Fibroblast of lung (primary cell): ENCODE measurements at places on chromosomes 5 and 9.

- H3K27me3 ChIP-seq: no peaks in the 10 kb centered on the region
- H3K36me3 ChIP-seq: no peaks in the 10 kb centered on the region
- H3K27ac ChIP-seq: no peak overlapping the region
- no peak overlapping the region for H3K4me3 ChIP-seq
- H3K4me1 ChIP-seq: no peaks in the 10 kb centered on the region
These were observed 283.9 kb upstream of the TUT7 start for GRCh38 chr9:86638109-86638508.

DNA sequence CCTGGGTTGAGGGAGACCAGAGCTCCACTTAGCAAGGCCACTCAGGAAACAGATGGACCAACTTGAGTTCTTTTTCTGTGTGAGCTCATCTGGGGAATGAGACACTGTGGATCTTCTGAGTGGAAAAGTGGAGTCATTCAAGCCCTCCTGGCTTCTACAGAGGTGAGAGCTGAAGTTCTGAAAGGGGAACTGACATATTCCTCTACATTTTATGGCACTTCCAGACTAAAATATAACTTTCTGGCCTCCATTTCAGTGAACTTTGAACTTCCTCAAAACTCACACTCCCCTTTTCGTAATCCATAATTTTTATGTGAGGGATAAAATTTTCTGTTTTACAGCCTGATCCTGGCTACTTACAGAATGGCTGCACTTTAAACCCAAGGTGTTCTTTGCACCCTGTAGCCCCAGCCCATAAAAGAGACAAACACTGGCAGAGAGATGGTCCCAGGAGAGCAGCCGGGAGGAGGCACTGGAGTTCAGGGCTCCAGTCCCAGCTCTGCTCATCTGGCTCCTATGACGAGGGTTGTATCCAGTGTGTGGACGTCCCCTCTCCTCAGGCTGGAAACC, 10.8 kb downstream of the SPAAR start:
- no peak overlapping the region for H3K27ac ChIP-seq
- DNase-seq: no peak
- H3K27me3 ChIP-seq: no peaks in the 10 kb centered on the region
- no peak overlapping the region for H3K4me3 ChIP-seq
- no peaks in the 10 kb centered on the region for H3K36me3 ChIP-seq
- peaks cover 11% of the 10 kb centered on the region for H3K4me1 ChIP-seq

- H3K4me3 ChIP-seq: no peak overlapping the region
- H3K4me1 ChIP-seq: no peaks in the 10 kb centered on the region
- no peak overlapping the region for H3K27ac ChIP-seq
- H3K27me3 ChIP-seq: peaks cover 7% of the 10 kb centered on the region
- no peaks in the 10 kb centered on the region for H3K36me3 ChIP-seq
- no peak for DNase-seq
These were observed 186.1 kb downstream of the HSD17B3 start for GRCh38 chr9:96115836-96116235.

DNA sequence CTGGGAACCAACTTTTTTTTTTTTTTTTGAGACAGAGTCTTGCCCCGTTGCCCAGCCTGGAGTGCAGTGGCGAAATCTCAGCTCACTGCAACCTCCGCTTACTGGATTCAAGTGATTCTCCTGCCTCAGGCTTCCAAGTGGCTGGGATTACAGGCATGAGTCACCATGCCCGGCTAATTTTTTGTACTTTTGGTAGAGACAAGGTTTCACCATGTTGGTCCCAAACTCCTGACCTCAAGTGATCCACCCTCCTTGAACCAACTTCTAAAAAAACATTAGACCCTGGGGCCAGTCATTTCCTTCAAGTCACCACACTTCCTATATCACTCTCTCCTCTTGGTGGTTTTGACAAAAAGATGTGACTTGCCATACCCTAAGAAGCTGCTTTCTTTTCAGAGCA, 10.9 kb upstream of the SHROOM1 start:
- peaks cover 13% of the 10 kb centered on the region for H3K4me1 ChIP-seq
- H3K27ac ChIP-seq: no peak overlapping the region
- H3K4me3 ChIP-seq: no peak overlapping the region
- no peaks in the 10 kb centered on the region for H3K36me3 ChIP-seq

GRCh38 chr5:57642066-57642465, 159.5 kb upstream of the ACTBL2 start:
- H3K36me3 ChIP-seq: no peaks in the 10 kb centered on the region
- no peak for DNase-seq
- H3K27me3 ChIP-seq: peaks cover 2% of the 10 kb centered on the region
- H3K4me3 ChIP-seq: no peak overlapping the region

GRCh38 chr9:22654833-22655232, 208.2 kb downstream of the DMRTA1 start:
- H3K36me3 ChIP-seq: no peaks in the 10 kb centered on the region
- no peaks in the 10 kb centered on the region for H3K4me1 ChIP-seq
- H3K4me3 ChIP-seq: no peak overlapping the region
- H3K27me3 ChIP-seq: no peaks in the 10 kb centered on the region
- no peak overlapping the region for H3K27ac ChIP-seq

DNA sequence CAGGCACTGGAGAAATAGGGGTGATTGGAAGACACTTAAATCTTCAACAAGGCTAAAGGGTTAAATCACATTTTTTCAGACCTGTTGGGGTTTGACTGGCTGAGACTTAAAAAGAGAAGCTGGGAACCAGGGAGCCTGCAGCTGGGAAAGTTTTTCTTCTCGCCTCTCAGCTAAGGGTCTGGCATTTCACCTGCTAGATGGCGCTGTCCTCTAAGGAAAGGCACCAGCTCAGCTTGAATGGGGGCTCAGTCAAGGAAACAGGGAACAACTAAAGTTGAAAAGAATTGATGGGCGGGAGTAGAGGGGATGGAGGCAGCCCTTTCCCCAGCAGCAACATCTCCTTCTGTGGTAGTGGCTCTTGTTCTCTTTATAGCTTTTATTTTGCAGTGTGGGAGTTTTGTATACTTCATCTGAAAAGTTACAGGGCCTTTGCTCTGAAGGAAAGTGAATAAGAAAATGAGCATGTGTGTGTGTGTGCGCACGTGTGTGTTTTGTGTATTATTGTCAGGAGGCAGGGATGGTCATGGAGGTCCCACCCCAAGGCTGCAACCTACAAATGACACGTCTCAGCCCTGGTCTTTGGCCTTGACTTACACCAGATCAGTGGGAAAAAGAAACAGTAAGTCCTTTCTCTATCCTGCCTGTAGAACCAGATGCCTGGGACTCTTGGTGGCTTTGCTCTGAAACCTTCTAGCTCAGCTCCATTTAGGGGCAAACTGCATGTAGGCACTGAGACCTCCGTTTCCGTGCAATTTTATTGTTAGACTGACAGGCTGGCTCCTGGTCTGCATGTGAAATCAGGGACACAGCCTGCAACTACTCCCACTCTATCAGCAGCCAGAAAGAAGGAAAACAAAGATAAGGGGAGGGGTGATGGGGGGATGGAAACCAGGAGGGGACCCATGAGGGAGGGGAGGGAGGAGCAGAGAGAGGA, 316.2 kb upstream of the CLINT1 start:
- H3K4me3 ChIP-seq: no peak overlapping the region
- no peaks in the 10 kb centered on the region for H3K36me3 ChIP-seq
- H3K27ac ChIP-seq: no peak overlapping the region
- peaks cover 2% of the 10 kb centered on the region for H3K4me1 ChIP-seq
- peak; percentile 78 for DNase-seq

DNA sequence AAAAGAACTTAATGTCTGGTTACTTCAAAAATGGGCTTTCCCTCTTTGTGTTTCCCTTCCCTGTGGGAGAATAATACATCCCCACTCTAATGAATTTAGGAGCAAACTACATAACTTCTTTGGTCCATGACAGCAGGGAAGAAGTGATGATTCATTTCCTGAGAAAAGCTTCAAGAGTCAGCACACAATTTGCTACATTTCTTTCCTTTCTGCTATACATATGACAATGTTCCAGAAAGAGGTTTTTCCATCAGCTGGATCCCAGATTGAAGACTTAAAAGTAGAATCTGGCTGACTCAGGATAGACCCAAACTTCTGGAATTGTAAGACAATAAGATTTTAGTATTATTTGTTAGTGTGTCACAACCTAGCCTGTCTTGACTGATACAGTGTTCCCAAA, 126.1 kb downstream of the DRD1 start:
- H3K27me3 ChIP-seq: no peaks in the 10 kb centered on the region
- no peaks in the 10 kb centered on the region for H3K4me1 ChIP-seq
- no peak overlapping the region for H3K4me3 ChIP-seq
- H3K36me3 ChIP-seq: no peaks in the 10 kb centered on the region
- no peak for DNase-seq

DNA sequence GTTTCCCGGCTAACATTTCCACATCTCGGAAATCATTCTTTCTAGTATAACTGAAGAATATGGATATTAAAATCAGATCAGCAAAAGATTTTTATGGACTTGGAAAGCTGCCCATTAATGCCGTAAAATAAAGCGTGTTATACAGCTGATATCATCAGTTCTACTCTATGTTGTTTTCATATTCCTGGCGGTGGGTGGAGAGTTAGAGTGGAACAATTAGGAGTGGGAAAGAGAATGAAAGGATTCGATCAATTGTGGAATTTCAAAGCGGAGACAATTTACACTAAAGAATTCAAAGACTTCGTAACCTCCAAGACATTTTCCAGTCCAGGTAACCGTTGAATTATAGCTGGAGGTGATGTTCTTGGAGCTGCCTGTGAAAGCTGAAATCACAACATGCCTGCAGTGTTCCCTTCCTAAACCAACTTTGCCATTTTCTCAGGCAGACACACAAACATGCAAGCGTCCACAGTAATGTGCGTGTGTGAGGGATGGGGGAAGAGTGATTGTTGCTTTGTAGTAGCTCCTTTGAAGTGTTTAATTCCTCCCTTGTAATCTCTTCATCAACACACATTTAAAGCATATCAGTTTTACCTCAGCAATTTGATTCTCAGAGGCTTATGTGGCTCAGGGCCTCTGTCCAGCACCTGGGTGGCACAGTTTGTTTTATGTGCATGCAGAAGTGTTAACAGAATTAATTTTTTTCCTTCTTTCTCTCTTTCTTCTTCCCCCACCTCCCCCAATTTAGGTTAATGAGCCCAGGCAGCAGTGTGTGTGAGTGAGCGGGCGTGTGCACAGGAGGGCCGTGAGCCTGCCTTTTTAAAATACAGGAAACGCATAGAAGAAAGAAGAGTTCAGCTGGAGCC, 544.1 kb downstream of the RAB3C start:
- peak overlapping the region; percentile 80 for H3K27ac ChIP-seq
- no peaks in the 10 kb centered on the region for H3K36me3 ChIP-seq
- DNase-seq: peak; percentile 66
- peaks cover 4% of the 10 kb centered on the region for H3K4me1 ChIP-seq

DNA sequence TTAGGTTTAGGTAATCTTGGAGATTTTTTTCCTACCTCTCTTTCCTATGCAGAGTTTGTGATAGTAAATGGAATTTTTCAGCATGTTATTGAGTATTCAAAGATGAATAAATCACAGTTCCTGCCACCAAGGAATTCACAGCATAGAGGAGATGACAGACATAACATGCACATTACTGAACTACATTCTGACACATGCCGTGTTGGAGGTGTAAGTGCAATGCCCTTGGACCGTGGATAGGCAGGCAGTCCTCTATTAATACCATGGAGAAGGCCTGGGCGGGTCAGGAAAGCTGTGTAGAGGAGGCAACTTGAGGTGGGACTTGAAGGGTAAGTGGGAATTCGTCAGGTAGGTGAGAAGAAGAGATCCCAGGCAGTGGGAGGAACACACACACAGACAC, 43.9 kb downstream of the MCCC2 start:
- H3K27me3 ChIP-seq: no peaks in the 10 kb centered on the region
- H3K27ac ChIP-seq: no peak overlapping the region
- no peaks in the 10 kb centered on the region for H3K36me3 ChIP-seq
- H3K4me1 ChIP-seq: no peaks in the 10 kb centered on the region
- DNase-seq: no peak

DNA sequence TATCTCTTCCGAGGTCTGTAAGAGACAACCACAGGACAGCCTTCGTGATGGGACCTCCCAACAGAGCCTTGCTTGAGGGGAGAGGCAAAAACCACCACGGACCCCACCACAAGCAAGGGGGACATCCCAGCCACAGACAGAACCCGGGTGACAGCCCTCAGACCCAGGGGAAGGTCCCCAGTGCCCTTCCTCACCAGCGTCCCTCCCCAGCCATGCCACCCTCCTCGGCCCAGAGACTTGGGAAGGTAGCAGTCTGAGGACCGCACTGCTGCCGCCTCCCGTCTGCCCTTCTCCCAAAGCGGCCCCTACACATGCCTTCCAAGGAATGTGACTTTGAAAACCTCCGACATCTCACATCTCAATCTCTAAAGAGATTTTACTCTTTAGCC, 13.4 kb downstream of the IPPK start:
- no peak overlapping the region for H3K4me3 ChIP-seq
- H3K36me3 ChIP-seq: peaks cover 2% of the 10 kb centered on the region
- H3K27me3 ChIP-seq: no peaks in the 10 kb centered on the region

- H3K27me3 ChIP-seq: no peaks in the 10 kb centered on the region
- no peaks in the 10 kb centered on the region for H3K36me3 ChIP-seq
- no peak overlapping the region for H3K4me3 ChIP-seq
- DNase-seq: no peak
- H3K4me1 ChIP-seq: peaks cover 27% of the 10 kb centered on the region
- no peak overlapping the region for H3K27ac ChIP-seq
These were observed 5.1 kb downstream of the EEIG1 start for GRCh38 chr9:127975376-127976315.

DNA sequence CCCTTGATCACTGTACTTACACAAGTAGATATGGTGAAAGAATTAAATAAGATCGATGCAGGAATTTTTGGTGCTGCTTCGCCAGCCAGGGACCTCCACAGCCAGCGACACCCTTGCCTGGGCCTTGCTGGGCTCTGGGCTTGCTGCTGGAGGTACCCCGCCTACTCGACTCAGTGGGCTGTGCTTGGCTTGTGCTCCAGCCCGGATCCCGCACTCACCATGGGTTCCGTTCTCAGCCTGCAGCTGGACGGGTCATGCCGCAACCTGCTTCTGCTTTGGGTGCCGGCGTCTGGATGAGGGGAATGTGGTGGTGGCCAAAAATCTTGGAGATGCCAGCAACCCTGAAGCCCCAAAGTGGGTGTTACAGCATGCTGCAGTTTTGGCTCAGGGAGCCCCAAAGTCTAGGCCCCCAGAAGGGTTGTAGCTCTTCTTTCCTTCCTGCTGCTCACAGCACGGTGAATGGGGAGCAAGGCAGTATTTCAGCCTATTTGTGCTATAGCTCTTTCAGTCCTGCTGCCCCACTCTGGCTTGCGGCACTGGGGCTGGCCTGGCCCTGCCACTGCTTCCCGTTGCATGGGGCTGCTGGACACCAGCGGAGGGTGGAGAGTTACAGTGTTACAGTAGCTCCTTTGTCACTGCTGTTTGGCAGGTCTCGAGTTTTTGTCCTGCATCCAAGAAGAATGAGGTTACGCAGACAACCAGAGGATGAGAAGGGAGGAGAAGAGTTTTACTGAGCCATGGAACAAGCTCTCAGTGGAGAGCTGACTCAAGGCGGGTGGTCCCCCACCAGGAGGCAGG, 48.0 kb downstream of the TARS1 start:
- H3K27me3 ChIP-seq: no peaks in the 10 kb centered on the region
- no peak overlapping the region for H3K4me3 ChIP-seq
- DNase-seq: no peak
- no peaks in the 10 kb centered on the region for H3K4me1 ChIP-seq
